Stimulated activated CD8-positive, alpha-beta memory T cell treated with anti-CD3 and anti-CD28 coated beads, Interleukin-2, amount 100 ng/mL, for 48 hours (primary cell): ENCODE measurements at places on chromosomes 16 and 17.

DNA sequence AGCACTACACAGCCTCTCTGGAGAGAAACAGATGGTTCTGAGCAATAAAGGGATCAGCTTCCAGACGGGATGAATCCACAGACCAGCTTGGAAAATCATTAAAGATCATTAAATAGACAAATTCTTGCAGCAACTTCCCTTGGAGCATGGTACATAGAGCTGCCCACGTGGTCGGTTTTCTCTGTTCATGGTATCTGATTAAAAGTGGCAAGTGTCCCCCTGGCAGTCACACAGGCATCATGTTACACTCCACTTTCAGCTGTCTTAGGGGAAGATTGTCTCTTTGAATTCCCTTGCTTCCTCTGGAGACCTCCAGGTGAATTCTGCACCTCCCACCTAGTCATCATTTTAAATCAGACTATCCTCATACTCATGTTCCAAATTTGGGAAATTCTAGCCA, 92.2 kb upstream of the CACNG3 start:
- no peak for DNase-seq

DNA sequence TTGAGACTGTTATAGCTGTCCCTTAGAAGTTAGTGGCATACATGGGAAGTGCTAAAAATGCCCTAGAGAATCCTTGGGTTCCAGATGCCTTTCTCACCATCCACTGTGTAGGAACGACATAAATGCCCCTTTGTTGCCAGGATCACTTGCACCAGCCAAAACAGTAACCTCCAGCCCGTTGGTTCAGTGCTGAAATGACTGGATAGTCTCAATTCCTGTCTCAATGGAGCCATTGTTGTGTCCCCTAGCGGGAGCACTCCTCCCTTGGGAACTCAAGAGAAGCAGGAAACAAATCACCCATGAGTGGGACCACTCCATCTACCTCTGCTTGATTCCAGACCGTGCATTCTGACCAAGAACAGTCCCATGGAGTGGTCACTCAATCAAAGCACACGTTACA, 23.1 kb downstream of the MPHOSPH6 start:
- DNase-seq = no peak

DNA sequence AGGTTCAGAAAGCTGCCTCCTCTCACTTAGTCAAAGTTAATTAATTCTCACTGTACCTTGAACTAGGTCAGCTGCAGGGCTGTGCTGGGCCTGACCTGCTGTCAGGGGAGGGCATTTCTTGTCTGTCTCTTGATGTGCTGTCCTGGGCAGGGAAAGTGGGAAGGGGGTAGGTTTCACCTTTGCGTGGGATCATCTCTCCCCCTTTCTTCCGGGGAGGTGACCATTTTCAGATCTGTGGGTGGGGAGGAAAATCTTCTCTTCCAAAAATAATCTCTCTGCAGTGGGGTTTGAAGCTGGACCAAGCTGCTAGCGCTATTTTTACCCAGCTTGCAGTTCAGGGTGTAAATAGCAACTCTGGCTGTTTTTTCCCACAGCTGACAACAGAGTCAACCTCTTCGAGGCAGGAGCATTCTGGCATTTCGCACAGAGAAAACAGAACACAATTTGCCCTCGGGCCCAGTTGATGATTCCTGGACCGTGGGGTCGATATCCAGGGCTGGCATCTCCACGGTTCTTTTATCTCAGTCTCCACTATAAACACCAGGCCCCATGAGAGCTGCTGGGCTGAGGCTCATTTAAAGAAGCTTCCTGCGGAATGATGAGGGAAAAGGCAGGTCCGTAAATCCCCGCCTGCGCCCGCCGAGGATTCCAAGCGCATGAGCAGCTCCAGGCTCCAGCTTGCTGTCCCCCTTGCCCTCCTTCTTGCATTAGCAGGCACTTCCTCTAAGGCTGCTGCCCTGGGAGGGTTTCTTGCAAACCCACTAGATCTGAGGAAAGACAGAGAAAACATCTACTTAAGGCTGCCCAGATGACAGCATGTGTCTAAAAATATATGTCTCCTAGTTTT, 93.9 kb downstream of the YPEL2 start:
- DNase-seq = no peak

GRCh38 chr16:88770461-88771293, 14.3 kb downstream of the PIEZO1 start:
- DNase-seq = no peak

DNA sequence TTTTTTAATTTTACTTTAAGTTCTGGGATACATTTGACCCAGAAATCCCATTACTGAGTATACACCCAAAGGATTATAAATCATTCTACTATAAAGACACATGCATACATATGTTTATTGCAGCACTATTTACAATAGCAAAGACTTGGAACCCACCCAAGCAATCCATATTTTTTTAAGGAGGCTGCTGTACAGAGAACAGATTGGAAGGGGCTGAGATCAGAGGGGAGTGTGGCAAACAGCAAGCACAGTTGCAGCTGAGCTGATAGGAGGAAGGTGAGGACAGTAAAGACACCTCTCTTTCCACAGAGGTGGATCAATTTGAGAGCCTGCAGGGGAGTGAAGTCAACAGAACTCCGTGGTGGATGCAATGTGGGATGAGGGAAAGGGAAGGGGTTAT, 10.2 kb upstream of the TMEM238L start:
- no peak for DNase-seq

GRCh38 chr16:56777001-56777400, 47.1 kb downstream of the NUP93 start:
- no peak for DNase-seq

- DNase-seq = no peak
Observed at GRCh38 chr16:21084631-21085225, 65.9 kb downstream of the DNAH3 start.

GRCh38 chr16:30874821-30875717, 18.8 kb downstream of the BCL7C start:
- peak; percentile 89 for DNase-seq

GRCh38 chr17:55903028-55903690, 152.3 kb downstream of the PCTP start:
- no peak for DNase-seq
